ENCODE measurements at places on chromosomes 7 and 10.

- no peak for DNase-seq
These were observed 26.5 kb downstream of the DNAJB12 start for GRCh38 chr10:72328045-72328828.

- no peak for DNase-seq
These were observed 6.0 kb downstream of the CYREN start for GRCh38 chr7:135164357-135165061.

DNA sequence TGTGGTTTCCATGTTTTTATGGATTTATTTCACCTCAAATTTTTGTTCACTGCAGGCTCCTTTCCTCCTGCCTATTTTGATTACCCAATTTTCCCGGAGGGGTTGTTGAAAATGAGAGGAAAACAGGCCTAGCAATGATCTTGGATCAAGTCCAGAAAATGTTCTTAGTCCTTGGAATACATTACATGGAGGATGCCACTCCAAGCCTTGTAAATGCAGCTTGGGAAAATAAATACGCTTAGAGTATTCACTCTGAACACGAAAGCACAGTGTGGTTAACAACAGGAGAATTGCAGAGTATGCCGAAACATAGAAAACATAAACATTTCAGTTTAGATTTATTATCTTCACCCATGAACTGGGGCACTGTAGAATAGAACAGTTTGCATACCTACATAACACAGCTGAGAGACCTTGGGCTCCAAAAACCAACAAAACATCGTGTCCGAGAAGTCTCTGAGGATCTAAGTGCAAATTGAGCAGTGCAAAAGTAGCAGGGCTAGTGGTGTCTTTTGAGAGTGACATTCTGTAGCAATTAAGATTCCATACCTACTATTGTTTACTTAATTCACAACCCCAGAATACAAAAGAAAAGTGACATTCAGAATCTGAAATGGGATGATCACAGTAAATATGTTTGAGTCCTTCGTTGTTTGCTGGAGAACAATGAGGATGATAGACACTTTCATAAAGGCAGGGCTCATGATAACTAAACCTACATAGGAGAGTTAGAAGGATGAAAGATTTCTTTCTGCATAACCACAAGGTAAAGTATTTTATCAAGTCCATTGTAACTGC lies 7.6 kb upstream of the CD36 start:
- no peak for DNase-seq

DNA sequence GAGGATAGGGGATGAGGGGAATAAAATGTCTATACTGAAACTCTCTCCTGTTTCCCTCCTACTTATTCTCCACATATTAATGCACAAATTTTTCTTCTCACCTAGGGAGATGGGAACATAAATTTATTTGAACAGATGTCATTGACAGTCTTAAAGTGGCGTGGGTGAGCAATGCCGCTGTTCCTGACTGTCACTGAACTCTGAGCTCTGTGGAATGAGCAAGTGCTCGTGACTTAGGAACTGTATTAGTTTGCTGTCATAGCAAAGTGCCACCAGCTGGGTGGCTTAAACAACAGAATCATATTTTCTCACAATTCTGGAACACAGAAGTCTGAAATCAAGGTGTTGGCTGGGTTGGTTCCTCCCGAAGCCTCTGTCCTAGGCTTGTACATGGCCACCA lies 29.1 kb downstream of the INPP5F start:
- no peak for DNase-seq

GRCh38 chr10:127990846-127991542 lies 84.1 kb downstream of the PTPRE start:
- no peak for DNase-seq

Data from naive thymus-derived CD8-positive, alpha-beta T cell (primary cell).